ENCODE measurements at places on chromosomes 5 and 9. TPM values are rescaled to one million over a fixed set of nuclear protein-coding genes. Genes with fewer than 3 reads are reported as not detected.

The PAX5 gene
- total RNA-seq: 0.64 TPM

The DEPDC1B gene
- total RNA-seq: 0.91 TPM

The CFAP77 gene
- total RNA-seq: 16.7 TPM

The FAM78A gene
- 9.4 TPM for total RNA-seq

The ADAMTS12 gene
- total RNA-seq: 4.9 TPM

The ANKRD34B gene
- total RNA-seq: 0.47 TPM

DNA sequence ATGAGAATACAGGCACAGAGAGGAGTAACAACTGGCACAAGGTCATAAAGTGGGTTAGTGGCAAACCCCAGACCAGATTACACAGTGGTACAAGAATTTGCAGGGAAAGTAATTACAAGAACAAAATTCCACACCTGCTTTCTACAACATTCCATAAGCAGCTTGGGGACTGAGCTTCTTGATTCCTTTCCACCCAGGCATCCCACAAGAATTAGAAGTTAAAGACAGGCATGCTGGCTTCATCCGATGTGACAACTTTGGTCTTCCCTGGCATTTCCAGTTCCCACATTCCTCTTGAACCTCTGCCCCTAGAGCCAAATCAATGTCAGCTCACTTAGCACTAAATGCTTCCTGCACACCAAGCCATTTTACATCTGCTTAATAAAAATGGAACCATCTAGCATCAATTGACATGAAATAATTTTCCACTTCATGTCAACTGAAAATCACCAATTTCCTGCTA is 435.8 kb upstream of the PAPPA start:
- no peak overlapping the region for H3K27ac ChIP-seq
- H3K36me3 ChIP-seq: no peaks in the 10 kb centered on the region
- no peak for DNase-seq
- no peaks in the 10 kb centered on the region for H3K4me1 ChIP-seq
- H3K4me3 ChIP-seq: no peak overlapping the region
- no peaks in the 10 kb centered on the region for H3K27me3 ChIP-seq

GRCh38 chr9:127397646-127398274 is 791 bp downstream of the SLC2A8 start:
- H3K36me3 ChIP-seq: peaks cover 13% of the 10 kb centered on the region
- H3K4me1 ChIP-seq: peaks cover 29% of the 10 kb centered on the region
- peak overlapping the region; percentile 95 for H3K4me3 ChIP-seq
- H3K27me3 ChIP-seq: no peaks in the 10 kb centered on the region
- peak; percentile 43 for DNase-seq
- H3K27ac ChIP-seq: peak overlapping the region; percentile 85

DNA sequence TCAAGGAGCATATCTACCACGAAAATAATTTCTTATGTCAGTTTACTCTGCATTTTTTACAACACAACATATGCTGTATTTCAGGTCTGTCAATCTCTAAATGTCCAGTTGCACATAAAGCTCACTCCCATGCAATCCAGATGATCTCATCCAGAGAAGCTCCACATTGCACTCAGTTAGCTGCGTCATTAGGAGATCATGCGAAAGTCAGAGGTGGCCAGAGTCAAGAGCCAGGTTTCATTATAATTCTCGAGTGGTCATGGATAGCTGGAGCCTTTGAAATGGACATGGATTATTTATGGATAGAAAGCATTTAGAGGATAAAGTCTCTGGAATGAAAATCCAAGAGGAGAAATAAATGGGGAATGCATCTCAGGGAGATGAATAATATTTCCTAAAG is 232.3 kb downstream of the GAS1 start:
- DNase-seq: no peak
- H3K4me1 ChIP-seq: no peaks in the 10 kb centered on the region
- no peaks in the 10 kb centered on the region for H3K27me3 ChIP-seq
- H3K4me3 ChIP-seq: no peak overlapping the region

GRCh38 chr5:37893434-37894134 is 53.7 kb upstream of the GDNF start:
- no peak overlapping the region for H3K27ac ChIP-seq
- no peaks in the 10 kb centered on the region for H3K4me1 ChIP-seq
- no peak for DNase-seq

DNA sequence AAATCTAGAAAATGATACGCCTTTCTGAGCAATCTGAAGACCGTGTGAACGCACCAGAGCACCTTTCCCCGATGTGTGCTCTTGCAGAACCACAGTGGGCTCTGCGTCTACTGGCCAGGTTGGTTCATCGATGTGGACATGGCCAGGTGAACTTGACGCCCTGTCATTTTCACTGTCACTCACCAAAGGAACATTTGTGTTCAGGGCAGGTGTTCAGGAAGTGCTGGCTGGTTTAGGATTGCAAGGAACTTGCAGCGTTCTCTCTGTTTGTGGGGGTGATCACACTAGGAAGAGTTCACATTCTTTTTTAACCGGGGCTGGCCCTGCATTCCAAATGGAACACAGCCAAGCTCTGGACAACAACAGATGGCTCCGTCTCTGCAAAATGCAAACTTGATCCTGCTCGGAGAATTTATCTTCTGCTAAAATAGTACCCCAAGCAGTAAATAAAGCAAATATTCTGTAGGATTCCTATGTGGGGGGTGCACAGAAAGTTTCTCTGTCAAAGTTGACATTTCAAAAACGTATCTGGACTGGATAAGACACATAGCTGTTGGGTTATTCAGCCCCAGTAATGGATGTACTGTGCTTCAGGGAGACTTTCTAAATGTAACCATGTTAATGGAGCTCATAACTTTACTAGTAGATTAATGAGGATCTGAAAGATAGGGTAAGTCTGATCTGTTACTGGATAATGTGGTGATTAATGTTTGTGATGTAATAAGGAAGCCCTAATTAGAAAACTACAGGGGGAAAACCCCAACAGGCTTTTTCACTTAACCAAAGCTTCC is 45.7 kb upstream of the FANCC start:
- H3K4me3 ChIP-seq: no peak overlapping the region
- no peaks in the 10 kb centered on the region for H3K36me3 ChIP-seq
- H3K4me1 ChIP-seq: no peaks in the 10 kb centered on the region
- DNase-seq: no peak

DNA sequence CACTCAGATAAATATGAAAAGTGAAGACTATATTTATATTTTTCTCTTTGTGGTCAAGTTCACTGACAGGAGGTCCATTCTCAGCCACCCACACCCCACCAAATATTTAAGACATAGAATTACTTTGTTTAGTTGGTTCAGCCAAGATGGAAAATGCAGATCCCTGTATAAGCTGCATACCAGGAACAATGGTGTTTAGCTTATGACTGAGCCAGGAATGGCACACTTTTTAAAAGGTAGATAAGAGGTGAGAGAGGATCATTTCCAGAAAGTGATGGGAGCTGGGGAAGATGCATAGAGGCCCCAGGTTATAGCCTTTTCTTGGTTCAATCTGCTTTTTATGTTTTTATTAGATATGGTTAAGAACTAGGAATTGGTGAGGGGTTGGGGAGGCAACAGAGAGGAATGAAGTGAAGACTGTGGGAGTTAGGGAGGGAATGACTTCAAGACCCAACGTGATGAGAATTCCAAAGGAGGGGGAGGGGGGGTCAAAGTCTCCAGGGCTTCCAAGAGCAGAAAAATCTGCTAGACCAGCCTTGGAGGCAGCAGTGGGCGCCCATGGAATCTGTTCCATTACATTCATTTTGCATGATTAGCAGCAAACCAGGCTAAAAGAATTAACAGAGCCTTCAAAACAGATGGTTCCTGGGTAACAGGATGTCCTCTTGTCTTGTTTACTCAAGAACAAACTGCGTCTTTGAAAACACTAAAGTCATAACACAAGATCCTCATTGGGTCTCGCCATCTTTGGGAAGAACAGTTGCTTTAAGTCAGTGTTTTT is 95.2 kb downstream of the FGF1 start:
- H3K36me3 ChIP-seq: no peaks in the 10 kb centered on the region
- no peak overlapping the region for H3K27ac ChIP-seq
- no peaks in the 10 kb centered on the region for H3K4me1 ChIP-seq

GRCh38 chr5:163696579-163696887 is 191.1 kb downstream of the MAT2B start:
- no peak for DNase-seq
- no peaks in the 10 kb centered on the region for H3K36me3 ChIP-seq
- no peaks in the 10 kb centered on the region for H3K4me1 ChIP-seq
- H3K27me3 ChIP-seq: no peaks in the 10 kb centered on the region
- H3K4me3 ChIP-seq: no peak overlapping the region

GRCh38 chr9:98667005-98667640 is 41.6 kb downstream of the GABBR2 start:
- no peak overlapping the region for H3K27ac ChIP-seq
- H3K27me3 ChIP-seq: no peaks in the 10 kb centered on the region
- DNase-seq: peak; percentile 16
- H3K36me3 ChIP-seq: no peaks in the 10 kb centered on the region
- H3K4me3 ChIP-seq: no peak overlapping the region

- no peak overlapping the region for H3K27ac ChIP-seq
- no peaks in the 10 kb centered on the region for H3K27me3 ChIP-seq
- no peaks in the 10 kb centered on the region for H3K36me3 ChIP-seq
- no peaks in the 10 kb centered on the region for H3K4me1 ChIP-seq
- no peak overlapping the region for H3K4me3 ChIP-seq
- DNase-seq: no peak
Observed at GRCh38 chr5:21672911-21673310, 1180.2 kb downstream of the CDH12 start.

GRCh38 chr9:107711542-107711941 is 222.0 kb upstream of the KLF4 start:
- no peak overlapping the region for H3K27ac ChIP-seq
- no peak for DNase-seq
- no peaks in the 10 kb centered on the region for H3K27me3 ChIP-seq
